ENCODE measurements at places on chromosomes 3 and 15. TPM values are rescaled to one million over a fixed set of nuclear protein-coding genes. Genes with fewer than 3 reads are reported as not detected.
A peak's percentile ranks its signal among the peaks of the same experiment; 100 is the strongest.

- DNase-seq, result no peak
Measured at GRCh38 chr3:11643201-11643603, 513 bp downstream of the VGLL4 start.

- DNase-seq, result peak; percentile 11
Measured at GRCh38 chr3:47612178-47612577, 33.5 kb upstream of the CSPG5 start.

MAP6D1 gene
- 4.0 TPM for polyA plus RNA-seq

DNA sequence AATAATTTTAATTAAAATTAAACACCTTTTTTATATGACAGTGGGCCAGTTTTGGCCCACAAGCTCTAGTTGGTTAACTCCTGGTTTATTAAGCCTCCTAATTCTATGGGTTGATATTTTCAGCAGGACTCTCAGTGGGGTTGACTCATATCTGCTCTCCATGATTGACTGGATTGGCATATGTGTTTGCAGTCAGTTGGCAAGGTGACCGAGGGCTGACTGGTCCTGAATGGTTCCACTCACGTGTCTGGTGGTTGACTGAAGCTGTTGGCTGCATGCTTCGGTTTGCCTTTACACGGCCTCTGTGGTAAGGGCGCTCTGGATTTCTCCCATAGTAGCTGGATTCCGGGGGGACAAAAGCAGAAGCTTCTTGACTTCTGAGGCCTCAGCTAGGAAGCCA is 65.3 kb upstream of the ZNF280D start:
- no peak for DNase-seq

GOLGA6L10 gene
- polyA plus RNA-seq, result 0.03 TPM

Measured in mammary epithelial cell (primary cell).